ENCODE measurements at places on chromosomes 7 and 10. TPM values are rescaled to one million over a fixed set of nuclear protein-coding genes. Genes with fewer than 3 reads are reported as not detected.

The CFAP70 gene
- 6.0 TPM for total RNA-seq

The VPS26A gene
- total RNA-seq: 49.8 TPM

The SLC25A13 gene
- 26.5 TPM for total RNA-seq

The OR9A2 gene
- 0.69 TPM for total RNA-seq

The STMP1 gene
- 26.5 TPM for total RNA-seq

The RBP3 gene
- total RNA-seq: not detected

The OPTN gene
- 90.7 TPM for total RNA-seq

The VWDE gene
- 2.1 TPM for total RNA-seq

The CALHM3 gene
- not detected for total RNA-seq

The EPO gene
- total RNA-seq: not detected

The MEOX2 gene
- 0.23 TPM for total RNA-seq

The EGFR gene
- 24.0 TPM for total RNA-seq

The NODAL gene
- 3.5 TPM for total RNA-seq

The OR2AE1 gene
- not detected for total RNA-seq

The FAM25C gene
- not detected for total RNA-seq

The CRPPA gene
- total RNA-seq: 11.8 TPM

The PTPN12 gene
- total RNA-seq: 89.5 TPM

The NPC1L1 gene
- total RNA-seq: not detected

The ANKMY2 gene
- total RNA-seq: 65.5 TPM

The STEAP1B gene
- 1.8 TPM for total RNA-seq

The MUC12 gene
- 0.23 TPM for total RNA-seq

The EZH2 gene
- total RNA-seq: 29.3 TPM

The SND1 gene
- total RNA-seq: 72.7 TPM

The OPN1SW gene
- not detected for total RNA-seq
